ENCODE measurements at places on chromosomes 12 and 14. TPM values are rescaled to one million over a fixed set of nuclear protein-coding genes. Genes with fewer than 3 reads are reported as not detected.

ZCRB1 gene
- total RNA-seq: 62.8 TPM

- DNase-seq: no peak
- no peak overlapping the region for H3K27ac ChIP-seq
- H3K27me3 ChIP-seq: no peaks in the 10 kb centered on the region
- H3K4me1 ChIP-seq: no peaks in the 10 kb centered on the region
- no peak overlapping the region for H3K4me3 ChIP-seq
These were observed 123.9 kb downstream of the RFLNA start for GRCh38 chr12:124418791-124419190.

- H3K4me3 ChIP-seq: no peak overlapping the region
- no peak for DNase-seq
- no peaks in the 10 kb centered on the region for H3K36me3 ChIP-seq
- no peaks in the 10 kb centered on the region for H3K27me3 ChIP-seq
- H3K4me1 ChIP-seq: no peaks in the 10 kb centered on the region
These were observed 537.0 kb downstream of the SLC6A15 start for GRCh38 chr12:84375449-84376170.

GRCh38 chr14:50763382-50764007 lies 67.5 kb downstream of the NIN start:
- no peak for DNase-seq
- H3K27ac ChIP-seq: no peak overlapping the region
- peaks cover 65% of the 10 kb centered on the region for H3K36me3 ChIP-seq
- no peaks in the 10 kb centered on the region for H3K27me3 ChIP-seq
- H3K4me3 ChIP-seq: no peak overlapping the region

KLRC2 gene
- 6.8 TPM for total RNA-seq

GRCh38 chr14:36585100-36585499 lies 2.7 kb upstream of the NKX2-8 start:
- no peaks in the 10 kb centered on the region for H3K36me3 ChIP-seq
- no peak overlapping the region for H3K4me3 ChIP-seq
- no peak for DNase-seq
- no peaks in the 10 kb centered on the region for H3K4me1 ChIP-seq
- H3K27me3 ChIP-seq: peaks cover 78% of the 10 kb centered on the region
- H3K27ac ChIP-seq: no peak overlapping the region

DNA sequence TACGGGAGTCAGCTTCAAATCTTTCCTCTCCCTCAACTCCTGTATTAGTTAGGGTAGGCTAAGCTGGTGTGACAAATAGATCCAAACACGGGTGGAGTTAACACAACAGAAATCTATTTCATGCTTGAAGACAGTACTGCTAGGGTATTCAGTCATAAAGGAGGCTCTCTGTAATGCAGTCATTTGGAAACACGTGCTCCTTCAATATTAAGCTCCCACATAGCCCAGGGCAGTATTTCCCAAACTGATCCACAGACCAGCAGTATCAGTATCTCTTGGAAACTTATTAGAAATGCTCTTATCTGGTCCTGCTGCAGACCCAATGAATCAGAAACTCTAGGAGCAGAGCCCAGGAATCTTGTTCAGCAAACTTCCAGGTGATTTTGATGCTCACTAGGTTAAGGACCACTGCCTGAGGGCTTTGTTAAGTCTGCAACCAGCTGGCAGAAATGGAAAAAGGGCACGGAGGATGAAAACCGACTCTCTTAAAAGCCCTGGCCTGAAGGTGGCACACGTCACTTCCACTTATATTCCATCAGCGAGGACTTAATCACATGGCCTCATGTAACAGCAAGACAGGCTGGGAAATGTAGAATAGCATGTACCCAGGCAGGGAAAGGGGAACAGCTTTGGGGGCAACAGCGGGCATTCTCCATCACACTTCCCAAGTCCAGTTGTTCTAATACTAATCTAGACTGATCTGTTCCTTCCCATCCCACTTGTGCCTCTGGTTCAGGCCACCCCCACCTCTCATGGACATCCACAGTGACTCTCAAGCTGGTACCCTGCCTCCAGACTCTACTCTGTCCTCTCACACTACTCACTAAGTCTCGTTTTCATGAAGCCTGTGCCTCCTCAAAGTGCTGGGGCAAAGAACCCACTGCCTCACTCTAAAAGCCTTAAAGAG lies 38.2 kb upstream of the RIC8B start:
- no peak for DNase-seq
- peaks cover 5% of the 10 kb centered on the region for H3K27me3 ChIP-seq
- no peak overlapping the region for H3K27ac ChIP-seq
- no peaks in the 10 kb centered on the region for H3K4me1 ChIP-seq
- H3K4me3 ChIP-seq: no peak overlapping the region
- no peaks in the 10 kb centered on the region for H3K36me3 ChIP-seq

DNA sequence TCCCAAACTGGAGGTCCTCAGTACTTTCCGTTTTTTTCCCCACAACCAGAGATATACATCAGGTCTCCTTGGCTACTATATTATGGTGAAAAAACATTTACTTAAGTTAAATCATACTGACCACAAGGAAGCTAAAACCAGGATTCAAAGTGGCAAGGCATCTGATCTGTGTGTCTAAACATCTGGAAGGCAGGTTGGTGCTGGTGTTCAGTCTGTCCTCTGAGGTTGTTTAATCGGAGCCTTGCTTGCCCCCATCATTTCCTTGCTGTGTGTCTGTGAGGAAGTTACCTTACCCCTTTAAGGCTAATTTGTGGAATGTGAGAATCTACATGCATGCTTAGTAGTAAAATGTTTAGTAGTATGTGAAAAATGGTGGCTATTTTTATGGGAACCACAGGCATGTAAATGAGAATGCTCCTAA lies 75.6 kb downstream of the GALNT4 start:
- no peak overlapping the region for H3K27ac ChIP-seq
- H3K27me3 ChIP-seq: no peaks in the 10 kb centered on the region
- no peak for DNase-seq
- H3K36me3 ChIP-seq: peaks cover 41% of the 10 kb centered on the region
- no peak overlapping the region for H3K4me3 ChIP-seq
- peaks cover 13% of the 10 kb centered on the region for H3K4me1 ChIP-seq

- peaks cover 12% of the 10 kb centered on the region for H3K4me1 ChIP-seq
- DNase-seq: no peak
- H3K27ac ChIP-seq: no peak overlapping the region
- peaks cover 20% of the 10 kb centered on the region for H3K27me3 ChIP-seq
These were observed 100.5 kb downstream of the ZNF664 start for GRCh38 chr12:124073356-124074035.

GRCh38 chr12:23221066-23221465 lies 596.1 kb downstream of the ETNK1 start:
- peaks cover 2% of the 10 kb centered on the region for H3K27me3 ChIP-seq
- no peak for DNase-seq

TRHDE gene
- total RNA-seq: not detected

DNA sequence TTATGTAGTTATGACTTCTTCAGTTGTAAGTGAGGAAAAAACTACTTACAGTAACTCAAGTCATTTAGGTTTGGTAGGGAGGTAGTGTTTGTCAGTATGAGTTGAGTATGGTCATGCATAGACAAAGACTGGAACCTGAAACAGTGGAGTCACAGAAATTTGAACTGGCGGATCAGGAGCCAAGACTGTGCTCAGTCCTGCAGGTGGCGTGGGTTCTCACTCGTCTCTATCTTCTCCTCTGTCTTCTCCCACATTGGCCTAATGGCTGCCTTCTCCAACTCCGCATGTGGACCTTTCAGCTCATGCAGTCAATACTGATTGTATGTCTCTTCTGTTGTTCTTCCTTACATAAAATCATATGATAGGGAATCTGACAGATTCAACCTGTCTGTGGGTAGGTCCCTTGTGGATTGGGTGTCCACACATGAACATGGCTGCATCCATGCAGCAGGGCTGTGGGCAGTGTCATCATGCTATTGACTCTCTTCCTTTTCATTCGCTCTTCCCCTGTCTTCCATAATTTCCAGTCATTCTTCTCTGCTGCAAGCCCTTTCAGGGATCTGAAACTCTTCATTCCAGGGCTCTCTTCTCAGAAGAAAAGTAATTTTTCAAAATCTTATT lies 78.8 kb upstream of the NEDD1 start:
- H3K36me3 ChIP-seq: no peaks in the 10 kb centered on the region
- no peak overlapping the region for H3K27ac ChIP-seq
- no peak overlapping the region for H3K4me3 ChIP-seq
- DNase-seq: no peak
- no peaks in the 10 kb centered on the region for H3K27me3 ChIP-seq
- no peaks in the 10 kb centered on the region for H3K4me1 ChIP-seq

DNA sequence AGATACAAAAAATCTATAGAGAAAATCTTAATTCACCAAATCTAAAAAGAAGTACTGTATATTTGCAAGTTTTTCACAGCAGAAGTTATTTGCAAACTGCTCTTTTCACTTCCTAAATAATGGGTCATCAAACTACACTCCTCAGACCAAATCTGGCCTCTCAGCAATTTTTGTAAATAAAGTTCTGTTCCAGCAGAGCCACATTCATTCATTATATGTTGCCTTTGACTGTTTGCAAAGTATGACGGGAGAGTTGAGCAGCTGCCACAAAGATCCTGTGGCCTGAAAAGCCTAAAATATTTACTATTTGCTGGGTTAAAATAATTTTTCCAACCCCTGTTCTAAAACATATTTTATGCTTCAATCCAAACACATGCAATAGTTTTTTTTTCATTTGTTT lies 1222.3 kb upstream of the SEL1L start:
- no peak overlapping the region for H3K4me3 ChIP-seq
- no peaks in the 10 kb centered on the region for H3K4me1 ChIP-seq
- no peak for DNase-seq
- H3K27me3 ChIP-seq: no peaks in the 10 kb centered on the region
- H3K36me3 ChIP-seq: no peaks in the 10 kb centered on the region
- H3K27ac ChIP-seq: no peak overlapping the region

- no peaks in the 10 kb centered on the region for H3K36me3 ChIP-seq
- H3K27ac ChIP-seq: no peak overlapping the region
- DNase-seq: no peak
- no peaks in the 10 kb centered on the region for H3K4me1 ChIP-seq
- H3K4me3 ChIP-seq: no peak overlapping the region
These were observed 175.3 kb downstream of the KIF26A start for GRCh38 chr14:104313674-104314073.

DNA sequence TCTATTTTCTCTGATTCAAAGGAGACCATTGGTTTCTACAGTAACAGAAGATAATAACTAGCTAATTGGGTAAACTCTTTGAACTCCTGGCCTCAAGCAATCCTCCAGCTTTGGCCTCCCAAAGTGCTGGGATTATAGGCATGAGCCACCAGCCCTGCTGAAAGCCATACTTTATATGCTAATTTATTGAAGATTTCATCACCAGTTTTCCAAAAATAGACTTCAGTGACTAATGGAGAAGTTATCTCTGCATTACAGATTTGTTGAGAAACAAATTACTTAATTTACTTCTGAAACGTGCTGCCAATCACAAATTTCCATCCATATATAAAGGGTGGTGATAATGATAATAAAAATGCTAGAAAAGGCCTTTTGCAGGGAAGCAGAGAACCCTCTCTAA lies 1758.1 kb upstream of the SEL1L start:
- H3K4me1 ChIP-seq: no peaks in the 10 kb centered on the region
- no peaks in the 10 kb centered on the region for H3K27me3 ChIP-seq
- H3K4me3 ChIP-seq: no peak overlapping the region

- no peak for DNase-seq
- H3K4me3 ChIP-seq: no peak overlapping the region
- peaks cover 4% of the 10 kb centered on the region for H3K36me3 ChIP-seq
- peaks cover 39% of the 10 kb centered on the region for H3K4me1 ChIP-seq
These were observed 995 bp downstream of the TNFRSF1A start for GRCh38 chr12:6340745-6341416.

GRCh38 chr12:40240779-40241178 lies 16.0 kb downstream of the LRRK2 start:
- no peaks in the 10 kb centered on the region for H3K4me1 ChIP-seq
- no peak overlapping the region for H3K27ac ChIP-seq
- no peaks in the 10 kb centered on the region for H3K36me3 ChIP-seq
- no peak for DNase-seq
- H3K4me3 ChIP-seq: no peak overlapping the region

CKAP4 gene
- 3.7 TPM for total RNA-seq

GRCh38 chr12:108596854-108597558 lies 878 bp downstream of the TMEM119 start:
- H3K36me3 ChIP-seq: no peaks in the 10 kb centered on the region
- H3K27me3 ChIP-seq: no peaks in the 10 kb centered on the region
- H3K27ac ChIP-seq: no peak overlapping the region
- DNase-seq: no peak

CLEC2A gene
- not detected for total RNA-seq

GRCh38 chr12:1234073-1234472 lies 243.1 kb downstream of the ERC1 start:
- H3K36me3 ChIP-seq: peaks cover 14% of the 10 kb centered on the region
- DNase-seq: no peak
- H3K27me3 ChIP-seq: no peaks in the 10 kb centered on the region
- no peak overlapping the region for H3K4me3 ChIP-seq
- no peak overlapping the region for H3K27ac ChIP-seq
- H3K4me1 ChIP-seq: no peaks in the 10 kb centered on the region

- H3K4me3 ChIP-seq: no peak overlapping the region
- peak overlapping the region; percentile 57 for H3K27ac ChIP-seq
- peaks cover 13% of the 10 kb centered on the region for H3K36me3 ChIP-seq
- H3K27me3 ChIP-seq: peaks cover 7% of the 10 kb centered on the region
These were observed 3.7 kb downstream of the ITGA5 start for GRCh38 chr12:54415221-54415929.

ADAM21 gene
- total RNA-seq: 0.07 TPM

- H3K36me3 ChIP-seq: no peaks in the 10 kb centered on the region
- no peak overlapping the region for H3K27ac ChIP-seq
- peaks cover 2% of the 10 kb centered on the region for H3K27me3 ChIP-seq
- no peaks in the 10 kb centered on the region for H3K4me1 ChIP-seq
- no peak for DNase-seq
These were observed 133.5 kb downstream of the LLPH start for GRCh38 chr12:65997056-65997455.

DNA sequence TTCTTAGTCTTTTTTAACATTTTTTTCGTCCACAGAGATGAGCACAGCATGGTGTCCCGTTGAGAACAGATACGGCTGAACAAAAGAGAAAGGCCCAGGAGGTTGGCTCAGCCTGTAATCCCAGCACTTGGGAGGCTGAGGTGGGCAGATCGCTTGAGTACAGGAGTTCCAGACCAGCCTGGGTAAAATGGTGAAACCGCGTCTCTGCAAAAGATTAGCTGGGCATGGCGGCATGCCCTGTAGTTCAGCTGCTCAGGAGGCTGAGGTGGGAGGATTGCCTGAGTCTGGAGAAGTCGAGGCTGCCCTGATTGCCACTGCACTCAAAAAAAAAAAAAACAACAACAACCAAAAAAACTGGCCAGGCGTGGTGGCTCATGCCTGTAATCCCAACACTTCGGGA lies 5.9 kb upstream of the EP400 start:
- H3K27me3 ChIP-seq: no peaks in the 10 kb centered on the region
- H3K4me1 ChIP-seq: peaks cover 20% of the 10 kb centered on the region
- H3K36me3 ChIP-seq: peaks cover 35% of the 10 kb centered on the region
- no peak overlapping the region for H3K27ac ChIP-seq
- H3K4me3 ChIP-seq: no peak overlapping the region

TAS2R30 gene
- total RNA-seq: 3.4 TPM

- H3K36me3 ChIP-seq: no peaks in the 10 kb centered on the region
- no peak for DNase-seq
- H3K4me1 ChIP-seq: no peaks in the 10 kb centered on the region
- H3K4me3 ChIP-seq: no peak overlapping the region
These were observed 160.3 kb upstream of the BMP4 start for GRCh38 chr14:54116972-54117371.

Measured in activated CD8-positive, alpha-beta memory T cell treated with anti-CD3 and anti-CD28 coated beads, Interleukin-2, amount 10 ng/mL, durations not matched to agents 7 days and 5 days (primary cell).